ENCODE measurements at places on chromosomes 1 and 21. TPM values are rescaled to one million over a fixed set of nuclear protein-coding genes. Genes with fewer than 3 reads are reported as not detected.

GRCh38 chr1:156065212-156065611, 4.3 kb downstream of the RAB25 start:
- no peak for DNase-seq

DNA sequence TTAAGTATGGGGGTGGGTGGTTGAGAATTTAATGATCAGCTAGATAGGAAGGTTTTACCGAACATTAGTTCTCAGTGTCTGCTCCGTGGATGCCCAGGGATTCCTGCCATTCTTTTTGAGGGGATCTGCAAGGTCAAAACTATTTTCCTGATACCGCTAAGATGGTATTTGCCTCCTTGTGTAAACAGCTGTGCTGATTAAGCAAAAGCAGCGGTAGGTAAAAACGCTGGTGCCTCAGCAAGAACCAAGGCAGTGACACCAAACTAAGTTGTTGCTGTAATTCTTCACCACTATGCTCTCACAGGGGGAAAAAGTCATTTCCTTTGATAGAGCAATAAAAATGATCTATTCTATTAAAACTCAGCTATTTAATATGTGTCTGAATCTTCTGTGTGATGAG, 229.0 kb downstream of the FMN2 start:
- no peak for DNase-seq

DNA sequence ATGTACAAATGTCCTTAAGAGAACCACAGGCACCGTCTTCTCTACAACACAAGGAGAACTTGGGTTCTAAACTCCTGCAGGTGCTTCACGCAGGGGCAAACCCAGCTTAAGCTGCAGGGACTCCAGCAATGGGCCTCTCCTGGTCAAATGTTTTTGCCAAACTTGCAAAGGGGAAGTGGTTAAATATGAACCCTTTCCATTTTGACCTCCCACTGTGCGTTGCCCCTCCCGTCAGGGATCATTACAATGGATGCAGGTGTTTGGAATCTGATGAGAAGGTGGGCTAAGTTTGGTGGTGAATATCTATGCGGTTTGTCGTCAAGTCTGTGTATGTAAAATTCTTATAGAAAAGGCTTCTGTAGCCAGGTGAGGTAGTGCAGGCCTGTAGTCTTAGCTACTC, 29.1 kb upstream of the SLC25A33 start:
- DNase-seq: no peak

The NPL gene
- total RNA-seq: 6.3 TPM

DNA sequence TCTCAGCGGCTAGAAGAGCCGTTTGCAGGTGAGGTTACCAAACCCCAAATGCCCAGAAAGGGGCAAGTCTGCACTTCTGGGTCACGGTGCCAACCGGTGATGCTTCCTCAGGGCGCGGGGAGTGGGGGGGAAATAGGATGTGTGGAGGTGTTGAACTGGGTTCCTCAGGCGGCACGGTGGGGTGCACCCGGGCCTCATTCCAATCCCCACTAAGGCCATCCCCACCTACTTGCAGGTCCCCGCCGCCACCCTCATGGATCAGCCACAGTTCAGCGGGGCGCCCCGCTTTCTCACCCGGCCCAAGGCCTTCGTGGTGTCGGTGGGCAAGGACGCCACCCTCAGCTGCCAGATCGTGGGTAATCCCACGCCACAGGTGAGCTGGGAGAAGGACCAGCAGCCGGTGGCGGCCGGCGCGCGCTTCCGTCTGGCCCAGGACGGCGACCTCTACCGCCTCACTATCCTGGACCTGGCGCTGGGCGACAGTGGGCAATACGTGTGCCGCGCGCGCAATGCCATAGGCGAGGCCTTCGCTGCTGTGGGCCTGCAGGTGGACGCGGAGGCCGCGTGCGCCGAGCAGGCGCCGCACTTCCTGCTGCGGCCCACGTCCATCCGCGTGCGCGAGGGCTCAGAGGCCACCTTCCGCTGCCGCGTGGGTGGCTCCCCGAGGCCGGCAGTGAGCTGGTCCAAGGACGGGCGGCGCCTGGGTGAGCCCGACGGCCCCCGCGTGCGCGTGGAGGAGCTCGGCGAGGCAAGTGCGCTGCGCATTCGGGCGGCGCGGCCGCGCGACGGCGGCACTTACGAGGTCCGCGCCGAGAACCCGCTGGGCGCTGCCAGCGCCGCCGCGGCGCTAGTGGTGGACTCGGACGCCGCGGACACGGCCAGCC, 3.9 kb downstream of the OBSCN start:
- no peak for DNase-seq

- DNase-seq: no peak
These were observed 9.5 kb downstream of the SCCPDH start for GRCh38 chr1:246733704-246734103.

Data from OCI-LY7 (cell line).